Ureter (tissue), 1 donor: ENCODE measurements at places on chromosomes 5 and 9. TPM values are rescaled to one million over a fixed set of nuclear protein-coding genes. Genes with fewer than 3 reads are reported as not detected.

TAL2 gene
- not detected for total RNA-seq

PCDHGA1 gene
- total RNA-seq, result 0.57 TPM

PCDHB6 gene
- 1.6 TPM for total RNA-seq

NR5A1 gene
- not detected for total RNA-seq

TSLP gene
- 2.0 TPM for total RNA-seq

TMEM174 gene
- total RNA-seq, result not detected

LRRC19 gene
- total RNA-seq, result not detected

LECT2 gene
- not detected for total RNA-seq

CD72 gene
- total RNA-seq, result 2.0 TPM

WDR31 gene
- total RNA-seq, result 5.1 TPM

SFXN1 gene
- total RNA-seq, result 36.4 TPM

FBP2 gene
- 0.29 TPM for total RNA-seq

DNA sequence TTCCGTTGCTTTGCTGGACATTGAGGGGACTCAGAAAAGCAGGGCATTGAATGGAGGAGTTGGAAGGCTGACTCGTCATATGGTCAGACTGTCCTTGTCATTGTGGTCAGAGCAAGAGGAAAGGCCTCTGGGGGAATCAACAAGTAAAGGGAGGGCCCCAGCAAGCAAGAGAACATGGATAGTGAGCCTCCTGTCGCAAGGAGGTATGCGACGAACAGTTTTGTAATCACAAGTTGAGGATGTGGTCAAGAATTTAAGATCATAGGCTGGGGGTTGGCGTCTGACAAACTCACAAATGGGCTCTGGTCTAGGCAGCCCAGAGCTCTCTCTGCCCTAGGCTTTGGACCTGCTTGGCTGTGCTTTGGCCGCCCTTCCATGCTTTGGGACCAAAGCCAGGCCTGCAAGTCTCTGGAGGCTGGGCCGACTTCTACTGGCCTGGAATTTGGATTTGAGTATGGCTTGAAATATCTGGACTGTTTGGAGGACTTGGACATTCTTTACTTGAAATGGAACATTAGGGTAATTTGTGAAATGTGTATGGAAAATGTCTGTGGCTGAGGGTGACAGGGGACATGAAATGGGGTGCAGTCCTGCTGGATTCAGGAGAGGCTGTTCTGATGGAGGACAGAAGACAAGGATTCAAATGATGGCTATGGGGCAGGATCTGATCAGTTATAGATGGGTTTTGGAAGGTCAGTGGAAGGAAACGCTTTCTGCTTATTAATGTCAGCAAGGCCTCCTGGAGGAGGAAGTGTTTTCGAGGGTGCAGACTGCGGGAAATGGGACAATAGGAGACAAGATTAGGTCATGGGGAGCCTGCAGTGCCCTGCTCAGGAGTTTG is 19.2 kb upstream of the NDST1 start:
- no peak for DNase-seq

DNA sequence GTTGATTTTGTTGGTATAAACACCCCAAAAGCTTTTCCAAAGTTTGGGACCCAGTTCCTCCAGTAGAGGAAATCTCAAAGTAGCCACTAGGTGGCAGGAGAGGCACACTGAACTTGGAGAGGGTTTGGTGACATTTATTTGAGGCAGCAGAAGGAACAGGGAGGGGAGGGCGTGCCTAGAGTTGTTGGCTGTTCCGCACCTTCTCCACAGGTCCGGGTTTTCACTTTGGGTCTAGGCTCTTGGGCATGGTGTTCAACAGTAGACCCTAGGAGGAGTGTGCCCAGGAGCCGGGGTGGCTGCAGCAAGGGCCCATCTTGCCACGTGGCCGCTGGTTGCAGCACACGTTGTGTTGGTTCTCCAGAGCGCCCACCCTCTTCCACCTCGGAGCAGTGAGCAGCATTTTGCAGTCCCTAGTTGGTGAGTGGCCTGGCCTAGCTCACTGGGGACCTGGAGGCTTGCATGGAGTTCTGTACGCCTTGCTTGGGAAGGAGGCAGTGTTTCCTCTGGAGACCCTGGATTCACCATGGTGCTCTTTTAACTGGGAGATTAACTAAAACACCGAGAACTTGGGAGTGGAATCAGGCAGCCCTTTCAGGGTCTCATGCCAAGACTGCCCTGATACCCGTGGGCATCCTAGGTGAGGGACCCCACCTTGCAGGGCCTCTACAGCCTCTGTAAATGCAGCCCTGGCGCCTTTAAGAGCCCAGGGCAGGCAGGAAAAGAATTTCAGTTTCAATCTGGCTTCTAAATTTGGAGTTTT is 28.2 kb downstream of the PTPA start:
- DNase-seq, result peak; percentile 92

DNA sequence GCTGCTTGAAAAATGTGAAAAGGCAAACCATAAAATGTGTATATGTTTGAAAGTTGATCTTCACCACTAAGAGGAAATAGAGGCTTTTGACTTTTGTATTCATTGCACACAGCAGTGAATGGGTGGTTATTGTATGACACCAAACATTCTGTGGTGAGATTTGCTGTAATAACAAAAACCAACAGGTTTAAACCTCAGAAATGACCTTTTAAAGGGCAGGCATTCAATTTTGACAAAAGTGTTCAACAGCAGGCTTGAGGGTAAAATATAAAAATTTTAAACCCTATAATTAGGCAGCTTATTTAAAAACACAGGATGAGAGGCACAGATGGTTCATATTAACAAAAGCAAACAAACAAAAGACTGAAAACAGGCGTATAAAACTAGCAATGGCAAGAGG is 128.1 kb upstream of the NUDT12 start:
- DNase-seq, result no peak

DNA sequence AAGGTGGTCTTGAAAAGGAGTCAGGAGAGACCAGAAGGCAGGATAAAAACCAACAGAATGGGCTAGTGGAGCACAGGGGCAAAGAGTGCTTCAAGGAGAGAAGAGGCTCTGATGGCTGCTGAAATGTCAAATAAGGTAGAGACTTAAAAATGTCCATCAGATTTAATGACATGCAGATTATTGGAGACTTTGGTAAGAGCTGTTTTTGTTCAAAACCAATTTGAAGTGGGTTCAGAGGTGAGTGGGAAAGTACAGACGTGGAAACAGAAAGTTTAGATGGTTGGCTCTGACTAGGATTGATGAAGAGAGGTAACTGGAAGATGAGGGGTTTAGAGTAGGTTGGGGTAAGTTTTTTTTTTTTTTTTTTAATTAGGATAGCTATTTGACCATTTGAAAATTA is 14.1 kb downstream of the SLC25A46 start:
- DNase-seq, result no peak

DNA sequence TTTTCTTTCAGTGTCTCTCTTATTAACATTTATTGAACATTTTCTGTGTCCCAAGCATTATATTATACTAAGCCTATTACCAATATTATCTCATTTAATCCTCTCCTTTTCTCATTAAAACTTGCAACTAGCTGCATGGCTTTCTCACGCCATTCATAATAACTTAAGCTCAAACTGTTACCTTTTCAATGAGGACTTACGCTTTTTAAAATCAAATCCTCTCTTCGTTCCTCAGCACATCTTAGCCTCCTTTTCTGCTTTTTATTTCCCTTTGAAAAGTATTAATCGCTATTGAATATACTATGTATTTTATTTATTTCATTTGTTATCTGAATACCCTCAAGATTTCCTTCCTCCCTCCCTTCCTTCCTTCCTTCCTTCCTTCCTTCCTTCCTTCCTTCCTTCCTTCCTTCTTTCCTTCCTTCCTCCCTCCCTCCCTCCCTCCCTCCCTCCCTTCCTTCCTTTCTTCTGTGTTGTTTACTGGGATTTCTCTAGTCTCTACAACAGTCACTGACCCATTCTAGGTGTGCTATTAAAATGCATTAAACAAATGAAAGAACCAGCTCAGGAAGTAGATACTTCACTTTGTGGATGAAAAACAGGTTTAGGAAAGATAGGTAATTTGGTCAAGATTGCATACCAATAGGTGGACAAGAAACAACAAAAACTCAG is 294.1 kb upstream of the TUT7 start:
- no peak for DNase-seq

GRCh38 chr5:126274076-126274762 is 149.0 kb upstream of the GRAMD2B start:
- no peak for DNase-seq

DNA sequence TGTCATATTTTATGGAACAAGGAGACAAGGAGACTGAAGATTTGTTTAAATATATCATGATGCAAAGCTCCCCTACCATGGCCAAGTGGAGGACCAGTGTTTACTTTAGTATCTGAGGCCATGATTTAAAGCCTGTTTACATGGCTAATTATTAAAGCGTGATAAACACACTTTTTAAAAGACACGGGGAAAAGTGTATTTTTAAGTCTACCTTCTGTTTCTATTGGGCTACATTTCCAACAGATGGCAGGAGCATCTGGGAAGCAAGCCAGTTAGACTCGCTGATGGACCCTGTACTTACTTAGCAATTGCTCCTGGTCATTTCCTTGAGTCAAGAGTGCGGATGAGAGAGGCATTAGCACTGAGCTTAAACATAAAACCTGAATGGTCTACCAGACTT is 480.3 kb upstream of the SEMA6A start:
- DNase-seq, result no peak

DNA sequence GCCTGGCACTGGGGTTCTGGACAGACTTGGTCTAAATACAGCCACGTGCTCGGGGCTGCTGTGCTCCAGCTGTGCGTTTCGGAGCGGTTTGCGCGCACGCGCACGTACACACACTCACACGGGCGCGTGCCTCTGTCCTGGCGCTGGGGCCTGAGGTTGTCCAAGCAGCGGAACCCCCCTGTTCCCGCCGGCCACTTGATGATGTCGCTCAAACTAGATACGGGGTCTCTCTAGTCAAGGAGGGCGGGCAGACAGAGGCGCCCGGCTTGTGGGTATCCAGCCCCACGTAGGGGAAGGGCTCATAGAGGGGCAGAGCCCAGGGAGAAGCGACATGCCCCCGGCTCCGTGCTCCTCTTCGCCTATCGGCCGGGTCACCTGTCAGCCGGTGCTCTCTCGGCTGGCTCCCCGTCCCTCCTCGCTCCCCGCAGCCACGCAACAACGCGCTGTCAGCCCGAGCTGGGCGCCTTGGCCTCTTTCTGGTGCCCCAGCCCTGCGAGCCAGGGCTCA is 8.9 kb downstream of the NR2F1-AS1 start:
- no peak for DNase-seq

GRCh38 chr9:27533311-27533710 is 3.7 kb upstream of the MOB3B start:
- no peak for DNase-seq

DNA sequence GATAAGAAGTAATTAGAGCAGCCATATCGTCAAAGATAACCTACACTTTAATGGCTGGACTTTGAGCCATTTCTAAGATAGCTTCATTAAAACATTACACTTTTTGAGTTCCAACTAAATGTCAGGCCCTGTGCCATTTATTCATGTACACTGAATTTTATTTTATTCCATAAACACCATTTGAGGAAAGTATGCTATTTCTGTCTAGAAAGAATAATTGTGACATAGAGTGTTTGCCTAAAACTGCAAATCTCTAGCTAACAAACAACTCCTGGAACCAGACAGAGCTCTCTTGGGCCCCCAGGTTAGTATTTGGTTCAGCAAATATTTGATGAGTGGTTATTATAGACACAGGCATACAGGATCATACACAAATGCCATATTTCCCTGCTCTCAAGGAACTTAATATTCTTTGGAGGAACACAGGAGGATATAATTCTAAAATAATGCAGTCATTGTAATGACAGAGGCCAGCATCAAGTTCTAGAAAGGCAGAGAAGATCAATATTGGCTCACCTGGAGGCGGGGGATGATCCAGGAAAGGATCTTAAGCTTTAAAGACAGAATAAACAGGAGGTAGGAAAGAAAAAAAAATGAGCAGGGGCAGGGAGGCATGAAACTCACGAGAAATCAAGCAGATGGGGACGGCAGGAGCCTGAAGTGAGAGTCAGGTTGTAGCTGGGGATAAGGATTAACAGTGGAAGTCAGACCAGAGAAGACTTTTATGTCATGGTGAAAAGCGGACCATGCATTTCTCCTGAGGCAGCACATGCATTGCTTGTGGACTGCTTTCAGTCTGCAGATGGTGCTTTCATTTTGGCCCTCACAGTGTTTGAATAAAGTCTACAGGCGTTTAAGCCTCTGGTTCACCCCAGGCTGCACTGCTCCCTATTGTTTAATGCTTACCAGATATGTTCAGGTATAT is 127.7 kb downstream of the GCNT1 start:
- no peak for DNase-seq

- no peak for DNase-seq
Observed at GRCh38 chr9:126688617-126689016, 74.9 kb downstream of the LMX1B start.

- no peak for DNase-seq
Observed at GRCh38 chr9:71253011-71253410, 131.6 kb upstream of the TRPM3 start.

- DNase-seq, result no peak
Observed at GRCh38 chr9:29456940-29457339, 1883.7 kb upstream of the C9orf72 start.

GRCh38 chr9:93020151-93020550 is 38.4 kb upstream of the SUSD3 start:
- DNase-seq, result no peak

DNA sequence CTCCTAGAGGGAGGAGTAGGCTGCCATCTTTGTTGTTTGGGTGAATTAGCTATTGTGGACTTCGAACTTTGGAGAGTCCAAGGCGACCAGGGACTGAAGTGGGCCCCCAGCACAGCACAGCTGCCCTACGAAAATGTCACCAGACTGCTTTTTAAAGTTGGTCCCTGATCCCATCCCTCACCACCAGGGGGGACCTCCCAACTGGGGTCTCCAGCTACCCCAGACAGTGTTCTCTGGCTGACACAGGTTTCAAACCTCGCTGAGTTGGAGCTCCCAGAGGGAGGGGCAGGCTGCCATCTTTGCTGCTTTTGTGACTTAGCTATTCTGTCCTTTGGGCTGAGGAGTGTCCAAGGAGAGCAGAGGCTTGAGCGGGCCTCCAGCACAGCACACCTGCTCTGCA is 45.7 kb upstream of the ADRB2 start:
- DNase-seq, result no peak

- no peak for DNase-seq
Observed at GRCh38 chr9:124478354-124478753, 28.1 kb downstream of the ADGRD2 start.

DNA sequence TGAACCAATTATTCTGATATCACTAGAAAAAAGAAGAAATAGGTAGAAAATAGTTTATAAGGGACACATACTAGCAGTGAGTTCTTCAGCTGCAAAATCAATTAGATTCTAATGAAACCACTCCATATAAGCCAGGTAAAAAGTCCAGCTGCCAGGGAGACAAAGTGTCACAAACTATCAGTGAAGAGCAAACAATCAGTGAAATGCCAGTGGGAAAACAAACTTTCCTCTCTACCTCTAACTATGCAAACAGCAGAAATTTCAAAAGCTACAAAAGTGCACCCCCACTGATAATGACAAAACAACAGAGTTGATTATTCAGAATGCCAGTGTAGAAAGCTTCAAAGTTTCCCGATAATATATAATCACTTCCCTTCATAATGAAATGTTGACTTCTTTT is 637.2 kb upstream of the ITGA1 start:
- DNase-seq, result no peak
